ENCODE measurements at places on chromosomes 12 and 14.

GRCh38 chr14:72932893-72933292, 6.6 kb downstream of the DCAF4 start:
- DNase-seq, result no peak

DNA sequence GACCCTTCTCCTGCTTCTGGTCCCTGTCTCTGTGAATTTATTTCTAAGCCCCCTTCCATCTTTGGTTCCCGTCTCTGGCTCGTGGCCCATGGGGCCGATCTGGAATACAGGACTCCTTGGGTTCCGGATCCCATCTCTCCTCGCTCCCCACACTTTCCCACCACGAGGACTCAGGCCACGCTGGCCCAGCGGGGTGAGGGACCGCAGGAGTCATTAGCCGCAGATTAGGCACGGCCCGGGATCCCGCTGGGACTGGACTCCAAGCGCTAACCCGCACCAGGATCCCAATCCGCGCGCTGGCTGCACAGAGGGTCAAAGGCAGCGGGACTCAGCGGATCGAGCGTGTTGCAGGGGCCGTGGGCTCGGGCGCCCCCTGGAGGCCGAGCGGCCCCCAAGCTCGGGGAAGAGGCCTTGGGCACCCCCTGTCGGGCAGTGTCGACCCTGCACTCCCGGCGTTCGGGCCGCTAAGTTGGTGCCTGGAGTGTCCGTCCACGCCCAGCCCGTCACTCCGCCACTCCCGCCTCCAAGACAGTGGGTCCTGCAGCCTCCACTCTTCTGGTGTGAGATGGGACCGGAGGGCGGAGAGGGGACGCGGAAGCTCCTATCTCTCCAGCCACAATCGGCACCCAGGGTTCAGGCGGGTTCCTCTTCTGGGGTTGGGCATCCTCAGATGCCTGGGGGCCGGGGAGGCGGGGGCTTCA, 9.5 kb downstream of the SHMT2 start:
- DNase-seq, result peak; percentile 93

DNA sequence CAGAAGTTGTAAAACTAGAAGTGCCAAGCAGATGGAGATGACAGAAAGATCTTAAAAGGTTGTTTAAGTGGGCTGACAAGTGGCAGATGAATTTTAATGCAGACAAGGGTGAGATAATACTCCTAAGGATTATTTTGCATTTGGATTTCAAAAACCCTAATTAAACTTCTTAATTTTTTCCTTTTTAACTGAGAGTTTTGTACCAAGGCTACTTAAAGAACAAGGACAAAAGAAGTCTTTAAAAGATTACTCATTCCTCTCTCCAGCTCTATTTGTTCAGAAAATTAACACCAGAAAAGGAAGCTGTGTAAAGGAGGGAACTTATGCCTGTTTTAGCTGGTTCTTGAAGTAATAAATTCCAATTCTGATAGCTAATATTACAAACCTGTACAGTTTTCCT, 275.4 kb downstream of the ETNK1 start:
- DNase-seq, result no peak

- no peak for DNase-seq
Measured at GRCh38 chr12:50581226-50582184, 76.7 kb downstream of the DIP2B start.

DNA sequence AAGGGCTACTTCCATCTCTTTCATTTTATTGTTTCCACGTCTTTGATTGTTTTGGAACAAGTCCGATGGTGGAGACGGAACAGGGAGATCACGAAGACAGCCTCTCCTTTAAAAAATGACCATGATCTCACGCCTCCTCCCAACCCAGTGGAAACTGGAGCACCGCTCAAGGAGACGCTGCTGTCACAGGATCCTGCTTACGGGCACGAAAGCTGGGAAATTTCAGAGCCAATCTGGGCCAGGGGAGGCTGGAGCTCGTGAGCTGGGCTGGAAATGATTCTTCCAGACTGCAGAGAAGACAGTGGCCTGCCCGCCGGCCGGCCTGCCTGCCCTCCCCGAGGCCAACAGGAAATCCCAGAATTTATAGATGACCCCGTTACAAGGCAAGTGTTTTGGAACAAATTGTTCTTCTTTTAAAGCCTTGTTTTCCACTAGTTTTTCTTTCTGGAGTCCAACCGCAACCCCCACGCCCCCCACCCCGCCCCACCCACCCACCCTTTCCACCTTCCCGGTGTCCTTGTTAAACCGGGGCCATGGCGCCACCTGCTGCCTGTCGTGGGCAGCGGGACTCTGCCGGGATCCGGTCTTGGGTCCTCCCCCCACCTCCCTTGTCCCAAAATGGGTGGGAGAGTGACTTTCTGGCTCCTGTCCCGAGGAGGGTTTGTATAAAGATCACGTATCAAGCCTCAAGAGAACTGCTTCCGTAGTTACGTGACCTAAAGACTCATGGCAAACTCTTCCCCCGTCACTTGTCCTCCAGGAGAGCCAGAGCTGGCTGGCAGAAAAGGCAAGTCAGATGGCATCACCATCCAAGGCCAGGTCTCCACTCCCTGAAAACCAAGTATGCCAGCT, 40.3 kb downstream of the MAP1LC3B2 start:
- DNase-seq, result peak; percentile 92

DNA sequence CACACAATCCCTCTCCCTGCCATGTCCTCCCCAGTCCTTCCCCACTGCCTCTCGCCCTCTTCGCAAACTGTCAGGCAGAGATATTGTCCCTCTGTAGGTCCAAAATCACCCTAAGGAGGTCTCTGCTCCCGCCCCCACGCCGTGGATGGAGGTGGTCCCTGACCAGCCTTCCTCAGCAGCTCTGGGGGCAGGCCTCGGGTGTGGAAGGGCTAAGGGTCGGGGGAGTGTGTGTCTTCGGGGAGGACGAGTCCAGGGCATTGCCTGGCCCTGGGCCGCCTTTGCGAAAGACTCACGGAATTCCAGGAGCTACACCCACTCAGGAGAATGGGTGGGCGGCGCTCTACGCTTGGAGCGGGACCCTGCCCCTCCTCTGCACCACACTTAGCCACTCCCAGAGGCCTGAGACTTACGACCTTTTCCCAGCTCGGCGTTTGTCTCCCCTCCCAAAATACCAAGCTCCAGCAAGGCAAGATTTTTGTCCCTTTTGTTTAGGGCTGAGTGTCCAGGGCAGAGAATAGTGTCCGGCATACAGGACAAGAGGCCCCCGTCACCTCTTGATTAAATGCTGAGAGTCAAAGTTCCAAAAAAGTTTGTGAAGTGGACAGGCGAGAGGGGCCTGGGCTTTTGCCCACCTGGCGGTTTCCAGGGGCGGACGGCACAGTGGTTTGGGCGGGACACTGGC, 881 bp downstream of the PYGL start:
- peak; percentile 50 for DNase-seq

DNA sequence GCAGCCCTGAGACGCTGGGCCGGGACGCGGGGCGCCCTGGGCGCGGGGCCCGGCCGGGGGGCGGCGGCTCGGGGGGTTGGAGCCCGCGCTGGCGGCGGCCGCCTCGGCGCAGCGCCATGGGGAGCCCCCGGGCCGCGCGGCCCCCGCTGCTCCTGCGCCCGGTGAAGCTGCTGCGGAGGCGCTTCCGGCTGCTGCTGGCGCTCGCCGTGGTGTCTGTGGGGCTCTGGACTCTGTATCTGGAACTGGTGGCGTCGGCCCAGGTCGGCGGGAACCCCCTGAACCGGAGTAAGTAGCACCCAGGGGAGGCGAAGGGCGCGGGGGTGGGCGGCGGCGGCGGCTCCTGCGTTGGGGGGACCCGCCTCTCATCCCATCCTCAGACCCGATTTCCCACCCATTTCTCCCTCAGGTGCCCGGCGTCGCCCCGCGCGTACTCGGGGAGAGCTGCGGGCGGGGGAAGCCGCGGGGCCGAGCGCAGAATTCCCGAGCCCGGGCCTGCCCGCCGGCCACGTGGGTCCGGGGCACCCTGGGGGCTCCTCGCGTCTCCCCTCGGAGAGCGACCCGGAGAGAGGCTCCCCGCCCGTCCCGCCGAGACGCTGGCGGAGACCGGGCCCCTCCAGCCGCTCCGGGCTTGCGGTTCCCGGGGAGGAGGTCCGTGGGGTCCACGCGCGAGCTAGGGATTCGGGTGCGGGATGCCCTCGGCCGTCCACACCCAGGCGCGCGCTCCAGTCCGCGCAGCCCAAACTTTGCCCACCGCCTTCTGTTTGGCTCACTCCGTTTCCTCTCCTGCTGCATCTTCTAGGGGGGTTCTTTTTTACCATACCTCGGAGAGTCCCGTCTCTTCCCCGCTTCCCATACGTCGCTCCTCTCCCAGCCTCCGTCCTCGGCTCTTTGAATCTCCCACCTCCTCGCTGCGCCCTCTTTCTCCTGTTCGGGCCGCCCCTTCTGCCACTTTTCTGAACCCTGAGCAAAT, 807 bp downstream of the B4GALNT3 start:
- peak; percentile 46 for DNase-seq

DNA sequence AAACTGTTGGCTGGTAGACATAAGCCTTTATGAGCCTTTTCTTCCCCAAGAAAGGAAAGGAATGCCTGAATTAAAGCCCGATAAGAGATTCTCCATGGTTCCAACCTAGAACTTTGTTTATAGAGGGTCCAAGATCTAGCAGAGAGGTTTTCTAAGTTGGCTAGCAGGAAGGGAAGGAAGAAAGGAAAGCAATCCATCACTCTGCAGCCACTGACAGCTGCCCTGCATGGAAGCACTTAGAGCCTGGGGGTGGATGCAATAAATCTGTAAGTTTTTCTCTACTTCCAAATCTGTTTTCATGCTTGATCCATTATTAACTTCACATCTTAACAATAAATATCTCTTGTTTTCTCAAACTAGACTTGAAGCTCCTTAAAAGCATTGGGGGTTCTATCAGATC, 224.4 kb downstream of the KSR2 start:
- no peak for DNase-seq

DNA sequence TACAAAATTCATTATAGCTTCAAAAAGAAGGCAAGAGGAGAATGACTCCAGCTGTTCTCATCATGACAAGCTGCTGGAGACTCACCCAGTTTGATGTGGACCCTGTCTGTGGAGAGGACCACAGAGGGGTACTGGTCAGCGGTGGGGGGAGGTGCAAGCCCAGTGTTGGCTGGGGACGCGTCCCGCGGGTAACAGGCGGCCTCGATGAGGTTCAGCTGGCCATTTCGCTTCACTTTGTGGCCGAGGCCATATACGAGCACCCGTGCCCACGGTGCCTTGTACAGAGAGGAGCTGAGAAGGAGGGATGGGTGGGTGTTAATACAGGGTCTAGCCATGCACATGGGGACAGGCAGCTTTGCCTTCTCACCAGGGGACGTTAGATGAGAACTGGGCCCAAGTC, 67.1 kb downstream of the TRAFD1 start:
- no peak for DNase-seq

GRCh38 chr12:93563807-93564538, 8.5 kb upstream of the SOCS2 start:
- DNase-seq, result no peak

GRCh38 chr12:98618952-98619351, 25.5 kb downstream of the SLC25A3 start:
- DNase-seq, result no peak

- DNase-seq, result peak; percentile 24
Measured at GRCh38 chr12:29640589-29641345, 143.0 kb downstream of the TMTC1 start.

- DNase-seq, result no peak
Measured at GRCh38 chr12:18895946-18896345, 158.0 kb downstream of the CAPZA3 start.

GRCh38 chr12:29578070-29578469, 80.6 kb upstream of the OVCH1 start:
- no peak for DNase-seq

GRCh38 chr14:32102152-32102787, 25.2 kb downstream of the ARHGAP5 start:
- DNase-seq, result no peak

DNA sequence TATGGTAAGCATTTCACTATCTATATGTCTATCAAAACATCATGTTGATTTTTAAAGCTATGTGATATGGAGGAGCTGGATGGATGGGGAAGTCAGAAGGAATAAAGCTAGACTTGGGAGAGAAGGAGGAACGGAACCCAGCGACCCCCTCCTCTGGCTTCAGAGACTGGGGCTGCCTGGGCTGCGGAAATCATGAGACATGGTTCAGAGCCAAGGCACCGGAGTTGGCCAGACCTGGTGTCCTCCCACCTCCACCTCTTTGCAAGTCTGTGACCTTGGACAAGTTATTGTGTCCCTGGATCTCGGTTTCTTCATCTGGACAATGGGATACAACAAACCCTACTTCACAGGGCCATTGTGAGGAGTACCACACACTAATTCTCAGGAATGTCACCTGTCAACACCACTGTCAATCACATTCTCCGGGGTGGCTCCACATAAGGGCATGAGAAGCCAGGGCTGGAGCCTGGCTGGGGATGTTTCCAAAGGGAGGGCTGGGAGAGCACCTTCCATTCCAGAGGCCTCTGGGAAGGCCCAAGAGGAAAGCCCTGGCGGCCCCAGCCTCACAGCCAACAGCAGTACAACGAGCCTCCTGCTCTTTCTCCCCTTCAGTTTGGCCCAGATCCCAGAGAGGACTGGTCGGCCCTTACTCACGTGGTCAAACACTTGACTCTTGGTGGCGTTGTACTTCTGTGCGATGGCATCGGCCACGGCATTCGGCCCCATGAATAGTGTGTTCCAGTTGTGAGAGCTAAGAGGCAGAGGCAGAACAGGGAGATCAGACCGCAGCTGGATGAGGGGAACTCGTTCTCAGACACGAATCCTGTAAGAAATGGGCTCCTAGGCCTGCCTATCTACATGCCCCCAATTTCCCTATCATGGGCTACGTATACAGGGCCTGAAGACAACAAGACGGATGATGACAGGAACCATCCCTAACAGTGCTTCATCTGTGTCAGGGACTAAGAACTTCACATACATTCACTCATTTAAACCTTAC, 20.7 kb downstream of the RBM19 start:
- no peak for DNase-seq

DNA sequence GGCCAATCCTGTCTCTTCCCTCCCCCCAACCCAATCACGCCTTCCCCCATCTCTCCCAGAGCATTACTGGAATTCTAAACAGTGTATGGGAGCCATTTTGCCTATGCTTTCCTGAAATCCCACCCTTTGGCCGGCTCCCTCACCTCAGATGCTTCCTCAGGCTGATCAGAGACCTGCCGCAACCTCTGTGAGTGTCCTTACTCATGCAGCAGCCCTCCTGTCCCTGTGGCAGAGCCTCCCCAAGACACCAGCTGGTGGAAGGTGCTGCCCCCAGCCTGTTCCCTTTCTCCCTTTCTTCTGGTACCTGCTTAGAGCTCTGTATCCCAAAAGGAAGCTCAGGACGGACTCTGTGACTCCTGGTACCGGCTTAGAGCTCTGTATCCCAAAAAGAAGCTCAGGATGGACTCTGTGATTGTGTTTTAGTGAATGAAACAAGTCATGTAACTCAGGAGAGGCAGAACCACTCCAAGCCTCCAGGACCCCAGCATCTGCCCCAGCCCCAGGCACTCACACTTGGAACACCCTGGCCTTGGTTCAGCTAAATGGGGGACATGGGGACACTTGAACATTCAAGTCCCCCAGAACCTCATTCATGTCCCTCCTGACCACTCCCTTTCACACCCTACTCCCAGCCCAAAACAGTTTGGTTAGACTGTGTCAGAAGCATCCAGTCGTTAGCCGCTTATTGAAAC, 29.3 kb upstream of the RIN3 start:
- DNase-seq, result no peak

- DNase-seq, result peak; percentile 70
Measured at GRCh38 chr14:91229743-91230200, 14.7 kb downstream of the GPR68 start.

Data from femur (tissue), 1 donor.